NCI-H774 (cell line): ENCODE measurements at places on chromosomes 11 and 22.
A peak's percentile ranks its signal among the peaks of the same experiment; 100 is the strongest.

DNA sequence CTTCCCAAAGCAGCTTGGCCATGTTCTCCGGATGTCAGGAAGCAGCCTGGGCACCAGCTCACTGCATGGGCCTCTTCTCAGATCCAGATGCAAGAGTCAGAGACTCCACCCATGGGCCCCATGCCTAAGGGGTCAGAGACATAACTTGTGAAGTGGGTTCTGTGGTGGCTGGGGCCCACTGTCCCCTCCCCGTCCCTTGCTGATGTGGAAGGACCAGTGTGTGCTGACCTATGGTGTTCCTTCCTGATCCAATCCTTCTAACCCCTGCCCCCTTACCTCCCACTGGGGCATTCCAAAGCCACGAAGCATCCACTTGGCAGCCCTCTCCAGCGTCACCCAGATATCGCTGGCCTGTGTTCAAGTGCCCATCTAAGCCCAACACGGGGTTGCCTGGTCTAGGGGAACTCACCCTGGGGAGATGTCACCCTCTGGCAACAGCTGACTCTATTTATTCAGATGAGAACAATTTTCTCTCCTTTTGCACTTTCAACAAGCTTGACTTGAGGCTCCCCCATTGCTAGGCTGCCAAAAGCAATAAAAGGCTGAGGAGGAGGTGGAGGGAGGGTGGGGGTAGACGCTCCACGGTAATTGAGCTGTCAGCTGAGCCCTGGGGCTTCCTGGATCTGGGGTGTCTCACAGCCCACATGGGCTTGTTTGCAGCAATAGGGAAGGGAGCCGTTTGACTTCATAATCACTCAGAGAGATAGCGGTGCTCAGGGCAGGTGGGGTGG lies 158.5 kb downstream of the ADAMTS15 start:
- no peak for DNase-seq

- no peak for DNase-seq
Observed at GRCh38 chr11:33564856-33565453, 135.7 kb downstream of the C11orf91 start.

GRCh38 chr11:110093407-110094297 lies 460 bp downstream of the ZC3H12C start:
- peak; percentile 55 for DNase-seq

DNA sequence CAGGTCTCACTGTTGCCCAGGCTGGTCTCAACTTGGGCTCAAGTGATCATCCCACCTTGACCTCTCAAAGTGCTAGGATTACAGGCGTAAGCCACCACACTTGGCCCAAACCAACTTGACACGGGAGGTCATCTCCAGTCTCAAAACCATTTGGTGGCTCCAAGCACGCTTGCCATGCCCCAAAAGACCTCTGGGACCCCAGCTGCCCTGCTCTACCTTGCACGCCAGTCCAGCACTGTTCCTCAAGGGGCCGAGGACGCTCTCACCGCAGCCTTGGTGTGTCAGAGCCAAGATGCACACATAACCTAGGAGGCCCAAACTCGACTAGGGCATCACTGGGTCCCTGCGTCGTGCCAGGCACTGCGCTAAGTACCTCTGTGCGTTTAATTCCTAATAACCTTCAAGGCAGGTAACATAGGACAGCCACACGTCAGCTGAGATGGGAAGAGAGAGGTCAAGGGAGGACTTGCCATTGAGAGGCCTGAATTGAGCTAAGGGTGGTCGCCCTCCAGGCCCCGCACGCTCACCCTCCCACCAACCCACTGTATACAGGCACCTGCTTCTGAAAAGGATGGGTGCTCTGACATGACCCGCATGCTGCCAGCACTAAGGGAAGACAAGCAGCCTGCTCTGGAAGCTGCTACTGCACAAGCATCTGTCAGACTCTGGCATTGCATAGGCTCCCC lies 4.6 kb upstream of the GAS2L1 start:
- DNase-seq, result no peak

DNA sequence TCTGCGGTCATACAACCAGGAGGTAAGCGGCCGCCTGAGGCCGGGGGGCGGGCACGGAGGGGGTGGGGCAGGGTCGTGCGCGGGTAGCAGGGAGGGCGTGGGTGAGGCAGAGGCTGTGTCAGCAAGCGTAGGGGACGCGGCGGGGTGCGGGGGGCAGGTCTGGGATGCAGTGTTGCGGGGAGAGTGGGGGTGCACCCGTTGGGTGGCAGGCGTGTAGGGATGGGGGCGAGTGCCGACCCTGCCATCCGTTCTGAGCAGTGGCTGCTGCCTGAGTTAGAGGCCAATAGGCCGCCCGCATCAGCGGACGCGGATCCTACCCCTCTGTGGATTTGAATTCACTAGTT lies 1.4 kb downstream of the RIC8A start:
- DNase-seq, result no peak

DNA sequence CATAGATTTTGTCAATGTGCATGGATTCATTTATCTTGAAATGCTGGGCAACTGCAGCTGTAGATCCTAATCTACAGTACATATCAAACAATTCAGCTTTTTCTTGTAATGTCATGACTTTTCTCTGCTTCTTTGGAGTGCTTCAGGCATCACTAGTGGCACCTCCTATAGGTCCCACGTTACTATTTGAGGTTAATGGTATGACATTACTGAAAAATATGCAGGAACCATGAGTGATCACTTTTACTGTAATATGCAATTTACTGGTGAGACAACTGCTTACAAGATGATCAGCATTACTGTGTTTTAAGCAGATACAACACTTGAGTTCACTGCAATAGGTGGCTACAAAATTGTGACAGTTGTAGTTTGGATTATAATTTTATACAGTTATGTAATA lies 3.0 kb downstream of the CENATAC start:
- DNase-seq, result no peak

DNA sequence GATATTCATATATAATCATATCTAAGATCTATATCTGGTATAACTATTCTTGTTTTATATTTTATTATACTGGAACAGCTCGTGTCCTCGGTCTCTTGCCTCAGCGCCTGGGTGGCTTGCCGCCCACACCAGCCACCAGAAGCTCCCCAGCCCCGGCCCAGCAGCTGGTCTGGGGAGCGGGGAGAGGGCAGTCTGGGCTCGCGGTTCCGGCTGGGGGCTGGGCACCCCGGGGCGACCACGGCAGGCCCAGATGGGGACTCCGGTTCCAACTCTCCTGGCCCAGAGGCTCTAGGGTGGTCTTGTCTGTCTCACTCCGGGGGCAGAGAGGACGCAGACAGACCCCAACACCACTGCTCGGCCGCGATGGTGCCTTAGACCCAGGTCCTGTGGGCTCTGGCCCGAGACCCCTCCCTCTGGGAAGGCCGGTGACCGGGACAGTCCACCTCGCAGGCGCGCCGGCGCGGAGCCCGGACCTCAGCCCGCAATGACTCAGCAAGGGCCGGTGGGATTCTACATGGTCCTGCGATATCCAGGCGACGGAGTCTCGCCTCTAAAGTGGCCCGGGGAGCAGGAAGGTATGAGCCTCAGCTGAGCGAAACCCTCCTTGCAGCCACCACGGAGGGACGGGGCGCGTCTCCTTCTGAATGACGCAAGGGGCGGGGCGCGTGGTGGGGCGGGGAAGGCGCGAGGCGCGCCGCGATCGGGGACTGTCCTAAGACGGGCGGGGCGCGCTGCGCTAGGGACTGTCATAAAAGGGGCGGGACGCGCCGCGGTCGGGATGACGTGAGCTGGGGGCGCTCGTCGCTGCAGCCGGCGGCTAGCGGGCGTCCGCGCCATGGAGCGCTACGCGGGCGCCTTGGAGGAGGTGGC lies at the start of gene DGCR6:
Gene DGCR6 (plus strand): TSS at position 781 of the 870 bp plus-strand sequence. CDS start 55 bp downstream, at position 836.
- DNase-seq, result no peak

DNA sequence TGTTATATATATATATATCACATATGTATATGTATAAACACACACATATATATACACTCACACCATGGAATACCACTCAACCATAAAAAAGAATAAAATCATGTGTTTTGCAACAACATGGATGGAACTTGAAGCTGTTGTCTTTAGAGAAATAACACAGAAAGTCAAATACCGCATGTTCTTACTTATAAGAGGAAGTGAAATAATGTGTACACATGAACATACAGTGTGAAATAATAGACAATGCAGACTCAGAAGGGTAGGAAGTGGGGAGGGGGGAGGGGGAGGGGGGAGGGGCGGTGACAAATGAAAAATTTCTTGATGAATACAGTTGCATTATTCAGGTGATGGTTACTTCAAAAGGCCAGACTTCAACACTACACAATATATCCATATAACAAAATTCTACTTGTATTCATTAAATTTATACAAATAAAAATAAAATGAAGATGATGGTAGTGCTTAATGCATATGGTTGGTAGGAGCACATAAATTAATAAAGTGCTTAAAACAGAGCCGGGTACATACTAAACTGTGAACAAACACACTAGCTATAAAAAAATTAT lies 5.8 kb upstream of the OR5B2 start:
- no peak for DNase-seq

- no peak for DNase-seq
Observed at GRCh38 chr11:27558401-27558800, 51.8 kb upstream of the LIN7C start.

DNA sequence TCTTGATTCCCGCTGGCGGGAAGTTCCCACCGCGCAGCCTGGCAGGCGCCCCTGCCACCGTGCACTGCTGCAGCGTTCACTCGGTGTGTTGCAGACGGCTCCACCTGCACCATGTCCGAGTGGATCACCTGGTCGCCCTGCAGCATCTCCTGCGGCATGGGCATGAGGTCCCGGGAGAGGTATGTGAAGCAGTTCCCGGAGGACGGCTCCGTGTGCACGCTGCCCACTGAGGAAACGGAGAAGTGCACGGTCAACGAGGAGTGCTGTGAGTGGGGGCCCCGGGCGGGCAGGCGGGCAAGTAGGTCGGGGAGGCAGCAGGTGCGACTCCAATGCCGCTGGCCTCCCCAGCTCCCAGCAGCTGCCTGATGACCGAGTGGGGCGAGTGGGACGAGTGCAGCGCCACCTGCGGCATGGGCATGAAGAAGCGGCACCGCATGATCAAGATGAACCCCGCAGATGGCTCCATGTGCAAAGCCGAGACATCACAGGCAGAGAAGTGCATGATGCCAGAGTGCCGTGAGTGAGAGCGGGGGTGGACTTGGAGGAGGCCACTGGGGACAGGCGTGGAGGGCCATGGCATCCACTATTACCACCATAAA lies 99.7 kb downstream of the RRAS2 start:
- DNase-seq, result no peak

GRCh38 chr11:128520888-128521681 lies 66.3 kb downstream of the ETS1 start:
- no peak for DNase-seq

DNA sequence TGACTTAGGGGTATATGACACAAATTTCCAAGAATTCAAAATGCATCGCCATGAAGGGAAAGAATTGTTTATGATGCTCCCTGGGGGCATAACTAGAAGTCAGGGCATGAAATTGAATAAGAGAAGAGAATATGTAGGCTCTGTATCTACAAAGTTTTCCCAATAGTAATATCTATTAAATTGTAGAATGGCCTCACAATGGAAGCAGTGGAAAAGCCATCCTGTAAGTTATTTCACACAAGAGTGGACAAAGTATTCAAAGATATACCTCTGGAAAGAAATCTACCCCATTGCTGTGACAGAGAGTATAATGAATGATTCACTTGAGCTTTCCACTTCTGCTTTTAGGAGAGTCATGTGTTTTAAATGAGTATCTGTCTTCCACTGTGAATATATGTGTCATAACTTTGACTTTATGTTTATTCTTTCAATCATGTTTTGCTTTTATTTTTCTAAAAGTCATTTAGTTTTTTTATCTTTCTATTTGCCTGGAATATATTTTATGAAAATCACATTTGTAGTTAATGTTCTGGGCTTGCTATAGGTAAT lies 65.7 kb upstream of the DDI1 start:
- DNase-seq, result no peak

DNA sequence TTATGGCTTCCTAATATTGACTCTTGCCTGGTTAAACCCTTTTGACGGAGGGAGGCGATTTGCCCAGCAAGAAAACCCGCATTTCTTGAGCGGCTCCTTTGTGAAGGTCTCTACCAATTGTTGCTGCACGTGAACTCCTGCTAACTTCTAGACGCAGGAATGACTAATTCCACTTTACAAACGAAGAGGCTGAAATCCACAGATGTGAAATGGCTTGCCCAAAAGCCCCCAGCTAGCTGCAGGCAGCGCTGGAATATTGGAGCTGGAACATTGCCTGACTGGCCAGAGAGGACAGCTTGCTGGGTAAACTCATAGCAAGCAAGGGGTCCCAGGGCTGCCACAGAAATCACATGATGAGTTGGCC lies 542 bp downstream of the GCAT start:
- no peak for DNase-seq

- DNase-seq, result no peak
Observed at GRCh38 chr11:12430351-12430750, 53.0 kb downstream of the PARVA start.

- DNase-seq, result no peak
Observed at GRCh38 chr11:94655291-94655690, 88.1 kb downstream of the PIWIL4 start.

DNA sequence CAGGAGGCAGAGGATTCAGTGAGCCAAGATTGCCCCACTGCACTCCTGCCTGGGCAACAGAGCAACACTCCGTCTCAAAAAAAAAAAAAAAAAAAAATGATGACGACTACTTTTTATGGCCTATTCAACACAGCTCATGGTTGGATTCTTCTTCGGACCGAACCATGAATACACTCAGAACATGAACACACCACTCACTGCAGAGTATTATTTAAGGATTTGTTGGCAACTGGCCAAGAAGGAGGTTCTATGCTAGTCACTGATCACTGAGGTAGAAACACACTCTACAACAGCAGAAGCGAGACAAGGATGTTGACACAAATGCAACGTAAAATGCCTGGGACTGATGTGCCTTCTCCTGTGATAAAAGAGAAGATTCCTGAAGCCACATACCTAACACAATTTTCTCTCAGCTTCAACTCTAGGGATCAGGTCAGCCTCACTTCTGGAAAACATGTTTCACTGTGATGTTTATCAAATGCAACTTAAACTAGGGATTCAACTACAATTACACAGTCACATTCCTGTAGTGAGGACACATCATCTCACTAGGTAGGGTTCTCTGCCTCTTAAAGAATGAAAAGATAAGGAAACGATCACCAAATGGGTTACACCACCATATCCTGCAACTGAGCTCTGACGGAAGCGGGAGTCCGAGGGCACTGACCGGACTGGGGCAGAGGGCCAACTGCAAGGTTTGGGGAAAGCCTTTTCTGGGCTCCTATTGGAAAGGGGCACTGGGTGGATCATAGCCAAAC lies 82.5 kb downstream of the SGSM3 start:
- DNase-seq, result no peak
